Tibial artery (tissue), 4 donors: ENCODE measurements at places on chromosomes 1 and 21.

DNA sequence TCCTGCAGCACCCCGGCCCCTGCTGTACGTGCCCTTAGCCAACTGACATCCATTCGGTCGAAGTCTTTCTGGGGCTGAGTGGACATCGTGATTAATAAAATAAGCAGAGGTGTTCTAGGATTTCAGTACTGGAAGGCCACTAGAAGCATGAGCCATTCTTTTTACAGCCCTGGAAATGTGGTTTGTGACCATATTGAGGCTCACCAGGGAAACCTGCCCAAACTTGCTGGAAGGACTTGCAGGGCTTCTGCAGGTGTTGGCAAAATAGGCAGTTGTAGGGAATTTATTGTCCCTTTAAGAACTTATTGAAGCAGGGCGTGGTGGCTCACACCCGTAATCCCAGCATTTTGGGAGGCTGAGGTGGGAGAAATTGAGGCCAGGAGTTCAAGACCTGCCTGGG is 80.8 kb downstream of the DOP1B start:
- DNase-seq = no peak

DNA sequence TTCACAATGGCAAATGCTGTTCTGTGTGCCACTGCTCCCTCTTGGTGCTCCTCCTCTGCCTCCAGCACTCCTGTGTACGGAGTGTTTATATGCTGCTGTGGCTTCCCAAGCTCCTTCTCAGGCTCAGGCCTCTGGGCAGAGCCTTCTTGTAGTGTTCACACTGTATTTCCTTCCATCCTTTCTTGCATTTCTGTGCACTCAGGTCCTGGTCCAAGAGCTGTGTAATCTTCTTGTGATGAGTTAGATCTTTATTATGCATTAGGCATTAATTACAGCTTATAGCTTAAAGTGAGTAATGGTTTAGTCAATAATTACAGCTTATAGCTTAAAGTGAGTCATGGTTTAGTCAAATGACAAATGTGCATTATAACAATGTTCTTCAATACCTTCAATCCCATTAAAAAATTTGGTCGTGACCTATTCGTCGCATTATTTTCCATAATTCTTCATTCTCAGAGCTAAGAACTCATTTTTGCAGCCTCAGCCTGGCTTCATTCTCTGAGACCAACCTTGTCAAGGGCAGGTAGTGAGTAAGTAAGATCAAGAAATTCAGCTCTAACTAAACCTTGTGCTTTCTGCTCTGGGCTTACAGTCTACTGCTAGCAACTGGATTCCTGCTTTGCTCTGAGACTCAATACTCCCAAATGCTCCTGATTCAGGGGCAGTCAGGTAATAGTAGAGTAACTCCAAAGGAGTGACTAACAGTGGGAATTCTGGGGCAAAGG is 154.5 kb upstream of the SPAG17 start:
- DNase-seq = no peak

DNA sequence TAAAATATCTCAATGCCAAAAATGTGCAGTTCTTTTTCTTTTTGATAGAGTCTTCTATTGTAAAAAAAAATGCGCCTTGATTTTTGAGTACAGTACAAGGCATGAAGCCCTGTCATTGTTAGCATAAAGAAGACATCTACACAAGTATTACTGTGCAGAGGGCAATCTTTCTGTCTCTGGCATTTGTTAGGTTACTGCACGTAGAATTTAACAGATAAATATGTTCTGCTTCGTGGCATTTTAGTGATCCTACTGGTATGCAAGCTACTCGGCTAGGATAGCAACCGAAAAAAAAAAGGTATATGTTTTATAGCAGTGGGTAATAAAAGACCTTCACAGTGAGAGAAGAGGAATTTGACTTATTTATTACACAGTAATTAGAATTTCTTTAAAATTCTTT is 492.9 kb upstream of the ADGRL2 start:
- DNase-seq = no peak

GRCh38 chr1:1969505-1969900 is 34.1 kb downstream of the CFAP74 start:
- no peak for DNase-seq

- DNase-seq = peak; percentile 81
These were observed 132.5 kb upstream of the ZNF648 start for GRCh38 chr1:182193908-182194550.

DNA sequence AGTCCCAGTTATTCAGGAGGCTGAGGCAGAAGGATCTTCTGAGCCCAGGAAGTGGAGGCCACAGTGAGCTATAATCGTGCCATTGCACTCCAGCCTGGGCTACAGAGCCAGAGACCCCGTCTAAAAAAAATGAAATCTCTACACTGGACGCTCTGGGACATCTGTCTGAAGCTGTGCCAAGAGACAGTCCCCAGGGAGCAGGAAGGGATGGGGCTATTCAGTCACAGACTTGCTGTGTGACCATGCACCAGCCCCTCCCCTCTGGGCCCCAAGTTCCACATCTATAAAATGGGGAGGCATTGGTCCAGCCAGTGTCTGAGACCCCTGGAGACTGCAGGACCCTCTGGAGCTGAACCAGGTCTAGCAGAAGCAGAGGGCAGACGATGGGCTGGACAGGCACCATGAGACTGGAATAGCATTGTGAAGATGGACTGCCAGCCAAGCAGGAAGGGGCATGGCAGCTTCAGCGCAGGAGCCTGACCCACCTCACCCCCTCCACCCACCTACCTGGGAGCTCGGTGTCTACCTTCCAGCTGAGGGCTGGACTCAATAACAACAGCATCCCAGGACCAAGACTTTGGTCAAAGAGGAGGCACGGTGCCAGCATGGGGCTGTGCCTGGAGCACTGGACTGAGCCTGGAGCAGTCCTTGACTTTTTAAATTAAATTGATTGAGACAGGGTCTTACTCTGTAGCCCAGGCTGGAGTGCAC is 1.4 kb downstream of the TMEM54 start:
- no peak for DNase-seq
